ENCODE measurements at places on chromosomes 4 and X.

GRCh38 chr4:138393886-138394610 is 151.9 kb upstream of the SLC7A11 start:
- DNase-seq, result no peak

DNA sequence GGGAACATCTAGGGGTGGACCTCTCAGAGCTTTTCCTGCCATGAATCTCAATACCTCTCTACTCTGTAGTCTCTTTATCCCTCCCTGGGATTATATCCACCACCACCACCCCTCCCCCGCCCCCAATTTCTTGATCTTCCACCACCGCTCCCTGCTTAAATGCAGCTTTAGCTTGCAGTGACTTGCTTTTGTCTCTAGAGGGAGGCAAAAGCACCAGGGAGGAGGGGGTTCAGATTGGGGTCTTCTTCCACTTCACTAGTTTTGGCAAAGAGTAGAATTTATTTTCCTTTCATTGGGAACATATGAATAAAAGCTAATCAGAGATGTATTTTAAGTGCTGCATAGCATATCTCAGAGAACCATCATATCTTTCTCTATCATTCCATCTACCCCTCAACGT is 5.5 kb downstream of the ARHGAP36 start:
- no peak for DNase-seq

GRCh38 chr4:148444296-148445070 is 2.3 kb upstream of the NR3C2 start:
- DNase-seq, result peak; percentile 29

DNA sequence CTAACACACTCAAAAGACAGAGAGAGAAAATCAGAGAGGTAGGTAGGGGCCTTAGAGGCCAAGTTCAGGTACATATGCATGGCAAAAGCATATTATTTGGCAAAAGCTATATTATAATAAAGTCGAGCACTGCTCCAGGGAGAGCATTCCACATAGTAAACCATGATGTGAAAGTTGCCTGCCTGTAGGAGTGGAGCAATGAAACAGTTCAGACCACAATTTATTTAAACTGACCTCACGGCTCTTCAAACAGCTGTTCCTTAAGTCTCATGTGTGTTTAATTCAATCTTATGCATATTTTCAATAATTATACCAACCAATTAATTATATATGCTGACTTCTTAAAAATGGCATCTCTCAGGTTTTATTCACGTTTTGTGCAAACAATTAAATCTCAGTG is 3.3 kb downstream of the RFC1 start:
- no peak for DNase-seq

DNA sequence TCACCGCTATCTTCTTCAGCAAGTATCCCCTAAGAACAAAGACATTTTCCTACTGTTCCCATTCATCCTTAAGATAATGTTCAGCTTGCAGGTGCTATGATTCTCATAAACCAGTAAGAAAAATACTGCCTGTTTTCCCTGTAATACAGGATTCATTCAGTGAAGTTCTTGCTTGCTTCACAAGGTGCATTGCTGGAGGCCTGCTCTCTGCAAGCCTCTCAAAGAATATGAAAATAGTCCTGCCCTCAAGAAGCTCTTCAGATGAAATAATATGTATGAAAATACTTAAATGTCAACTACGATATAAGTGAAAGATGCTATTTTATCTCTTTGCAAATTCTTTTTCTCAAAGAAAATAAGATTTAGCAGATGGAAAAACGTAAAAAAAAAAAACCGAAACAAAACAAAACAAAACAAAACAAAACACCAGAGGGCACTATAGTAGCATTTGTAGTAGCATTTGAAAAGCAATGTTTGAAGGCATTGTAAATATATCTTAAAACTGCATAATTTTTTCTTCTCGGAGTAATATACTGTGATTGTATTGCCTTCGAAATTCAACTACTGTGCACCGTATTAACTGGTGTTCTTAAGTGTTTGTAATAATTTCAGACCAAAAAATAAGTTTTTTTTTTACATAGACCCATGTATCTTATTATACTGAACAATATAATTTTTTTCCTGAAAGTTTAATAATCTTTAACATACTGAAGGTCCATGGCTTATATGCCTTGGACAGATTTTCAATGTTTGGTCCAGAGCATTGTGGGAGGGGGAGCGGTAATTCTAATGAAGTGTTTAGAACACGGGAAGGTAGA is 26.0 kb downstream of the ADH4 start:
- DNase-seq, result no peak

GRCh38 chrX:13581554-13581953 is 12.2 kb downstream of the EGFL6 start:
- DNase-seq, result no peak

- DNase-seq, result no peak
These were observed 5.3 kb downstream of the CSF2RA start for GRCh38 chrX:1273896-1274295.

DNA sequence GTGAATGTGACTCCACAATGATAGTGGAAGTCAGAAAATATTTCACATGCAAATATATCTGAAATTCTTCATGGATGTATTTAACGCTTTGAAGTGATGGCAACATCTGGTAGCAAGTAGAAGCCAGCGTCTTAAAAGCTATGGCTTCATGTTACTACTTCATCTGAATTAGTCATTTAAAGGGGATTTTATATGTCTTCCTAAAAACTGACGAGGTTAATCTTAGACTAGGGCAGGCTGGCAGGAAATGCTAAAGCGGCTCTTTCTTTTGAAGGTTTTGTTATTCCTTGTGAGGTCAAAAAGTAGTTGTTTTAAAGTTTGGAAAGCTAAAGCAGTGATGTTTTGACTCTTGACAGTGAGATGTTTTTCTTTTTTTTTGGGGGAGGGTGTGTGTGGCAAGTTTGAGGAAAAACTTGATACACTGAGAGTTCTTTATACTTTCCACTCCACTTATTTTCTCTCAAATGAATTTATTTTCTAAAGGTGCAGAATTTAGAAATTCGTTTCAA is 22.6 kb downstream of the PLS3 start:
- DNase-seq, result no peak

DNA sequence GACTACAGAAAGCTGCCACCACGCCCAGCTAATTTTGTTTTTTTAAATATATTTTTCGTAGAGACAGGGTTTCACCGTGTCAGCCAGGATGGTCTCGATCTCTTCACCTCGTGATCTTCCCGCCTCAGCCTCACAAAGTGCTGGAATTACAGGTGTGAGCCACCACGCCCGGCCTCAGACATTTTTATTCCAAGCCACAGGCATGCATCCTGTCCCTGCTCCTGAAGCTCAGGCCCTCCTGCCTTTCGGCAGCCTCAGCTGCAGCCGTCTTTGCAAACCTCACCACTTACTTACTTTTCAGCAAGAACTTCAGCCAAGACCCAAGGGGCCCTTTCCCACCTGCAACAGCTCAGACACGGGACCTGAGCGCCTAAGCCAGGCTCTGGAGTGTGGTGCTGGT is 26.0 kb downstream of the FAM53A start:
- no peak for DNase-seq

- DNase-seq, result no peak
These were observed 24.7 kb downstream of the TECRL start for GRCh38 chr4:64384237-64385203.

DNA sequence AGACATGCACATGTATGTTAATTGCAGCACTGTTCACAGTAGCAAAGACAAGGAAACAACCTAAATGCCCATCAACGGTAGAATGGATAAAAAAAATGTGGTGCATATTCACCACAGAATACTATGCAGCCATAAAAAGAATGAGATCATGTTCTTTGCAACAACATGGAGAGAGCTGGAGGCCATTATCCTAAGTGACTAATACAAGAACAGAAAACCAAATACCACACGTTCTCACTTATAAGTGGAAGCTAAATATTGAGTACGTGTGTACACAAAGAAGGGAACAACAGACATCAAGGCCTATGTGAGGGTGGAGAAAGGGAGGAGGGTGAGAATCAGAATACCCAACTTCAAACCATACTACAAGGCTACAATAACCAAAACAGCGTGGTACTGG is 17.4 kb upstream of the LNX1 start:
- no peak for DNase-seq

- no peak for DNase-seq
These were observed 31.2 kb downstream of the PRIMPOL start for GRCh38 chr4:184680698-184681097.

DNA sequence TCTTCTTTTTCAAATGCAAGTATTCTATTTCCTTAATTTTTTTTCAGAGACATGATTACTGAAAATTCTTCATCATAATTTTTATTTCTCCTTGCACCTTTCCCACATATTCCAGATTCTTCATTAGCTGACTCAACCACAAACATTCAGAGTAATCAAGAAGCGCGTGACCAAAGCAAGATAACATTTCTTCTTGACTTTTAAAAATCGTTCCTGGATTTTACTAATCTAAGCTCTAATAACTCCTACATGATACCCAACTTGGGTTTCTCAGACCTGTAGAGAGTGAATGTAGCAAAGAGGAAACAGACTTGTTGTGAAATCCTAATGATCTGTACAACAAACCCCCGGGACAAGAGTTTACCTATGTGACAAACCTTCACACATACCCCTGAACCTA is 615.0 kb downstream of the TMA16 start:
- DNase-seq, result no peak

DNA sequence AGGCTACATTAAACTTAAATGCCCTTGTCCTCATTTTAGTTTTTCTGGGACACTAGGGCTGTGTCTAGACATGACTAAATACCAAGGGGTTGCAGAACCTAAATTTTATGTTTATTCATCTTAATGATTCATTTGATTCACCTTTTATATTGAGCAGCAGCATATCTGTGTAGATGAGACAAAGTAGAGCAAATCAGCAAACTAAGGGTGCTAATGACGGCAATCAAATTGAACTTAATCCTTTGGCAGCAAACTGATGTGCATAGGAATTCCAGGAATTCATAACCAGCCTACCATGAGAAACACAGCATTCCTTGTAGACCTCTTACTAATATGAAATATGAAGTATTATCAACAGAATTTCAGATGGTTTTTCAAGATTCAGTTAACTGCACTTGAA is 25.1 kb downstream of the EPHA5 start:
- DNase-seq, result no peak

DNA sequence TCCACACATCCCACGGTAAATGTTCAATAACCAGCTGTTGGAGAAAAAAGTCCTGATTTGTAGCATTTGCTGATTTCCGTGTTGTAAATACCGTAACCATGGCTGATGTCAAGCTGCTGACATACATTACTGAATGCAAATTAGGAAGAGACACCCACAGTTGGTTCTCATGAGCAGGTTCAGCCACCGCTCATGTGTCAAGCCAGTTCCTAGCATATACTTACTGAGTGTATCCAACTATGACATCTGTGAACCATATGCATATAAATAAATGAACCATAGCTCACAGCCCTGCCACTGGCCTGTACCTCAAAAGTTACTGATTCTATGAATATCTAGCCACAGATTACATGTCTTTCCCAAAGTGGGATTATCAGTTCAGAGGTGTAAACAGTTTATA is 29.5 kb downstream of the FHDC1 start:
- no peak for DNase-seq

GRCh38 chrX:40818236-40818635 is 82.9 kb upstream of the MED14 start:
- no peak for DNase-seq

- DNase-seq, result no peak
These were observed 8.7 kb downstream of the GCNA start for GRCh38 chrX:71586929-71587328.

DNA sequence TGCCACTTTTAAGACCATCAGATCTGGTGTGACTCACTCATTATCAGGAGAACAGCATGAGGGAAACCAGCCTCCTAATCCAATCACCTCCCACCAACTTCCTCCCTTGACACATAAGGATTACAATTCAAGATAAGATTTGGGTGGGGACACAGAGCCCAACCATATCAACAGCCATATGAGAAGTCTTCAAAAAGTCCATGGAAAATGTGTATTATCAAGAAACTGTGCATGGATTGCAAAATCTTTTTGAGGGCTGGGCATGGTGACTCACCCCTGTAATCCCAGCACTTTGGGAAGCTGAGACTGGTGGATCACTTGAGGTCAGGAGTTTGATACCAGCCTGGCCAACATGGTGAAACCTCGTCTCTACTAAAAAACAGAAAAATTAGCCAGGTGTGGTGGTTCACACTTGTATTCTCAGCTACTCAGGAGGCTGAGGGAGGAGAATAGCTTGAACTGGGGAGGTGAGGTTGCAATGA is 17.8 kb upstream of the RPL39 start:
- no peak for DNase-seq

- DNase-seq, result no peak
These were observed 147.3 kb downstream of the VEGFC start for GRCh38 chr4:176645246-176645960.

- DNase-seq, result no peak
These were observed 208.6 kb upstream of the SLC7A11 start for GRCh38 chr4:138450546-138451275.

DNA sequence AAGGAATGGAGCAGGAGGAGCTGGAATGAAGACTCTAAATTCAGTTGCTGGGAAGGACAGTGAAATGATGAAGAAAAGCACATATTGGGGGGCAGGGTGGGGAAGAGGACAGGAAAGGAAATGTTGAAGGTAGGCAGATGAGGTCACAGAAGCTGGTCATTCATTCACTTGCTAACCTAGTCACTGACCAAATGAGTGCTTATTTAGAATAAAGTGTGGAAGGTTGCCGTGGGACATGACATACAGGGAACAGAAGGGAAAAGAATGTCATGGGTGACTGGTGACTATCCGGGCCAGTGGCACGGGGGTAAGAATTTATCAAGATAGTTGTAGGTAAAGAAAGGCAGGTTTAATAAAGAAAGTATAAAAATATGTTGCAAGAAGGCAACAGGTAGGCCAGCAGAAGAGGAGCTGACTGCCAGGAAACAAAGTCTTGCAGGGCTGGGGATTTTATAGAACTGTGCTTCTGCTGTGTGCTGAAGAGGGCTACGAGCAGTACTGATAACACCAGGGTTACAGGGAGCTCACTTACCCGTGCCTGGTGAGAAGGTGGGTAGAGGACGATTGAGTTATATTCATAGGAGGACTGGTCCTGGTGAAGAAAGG is 31.9 kb upstream of the TLR3 start:
- no peak for DNase-seq

DNA sequence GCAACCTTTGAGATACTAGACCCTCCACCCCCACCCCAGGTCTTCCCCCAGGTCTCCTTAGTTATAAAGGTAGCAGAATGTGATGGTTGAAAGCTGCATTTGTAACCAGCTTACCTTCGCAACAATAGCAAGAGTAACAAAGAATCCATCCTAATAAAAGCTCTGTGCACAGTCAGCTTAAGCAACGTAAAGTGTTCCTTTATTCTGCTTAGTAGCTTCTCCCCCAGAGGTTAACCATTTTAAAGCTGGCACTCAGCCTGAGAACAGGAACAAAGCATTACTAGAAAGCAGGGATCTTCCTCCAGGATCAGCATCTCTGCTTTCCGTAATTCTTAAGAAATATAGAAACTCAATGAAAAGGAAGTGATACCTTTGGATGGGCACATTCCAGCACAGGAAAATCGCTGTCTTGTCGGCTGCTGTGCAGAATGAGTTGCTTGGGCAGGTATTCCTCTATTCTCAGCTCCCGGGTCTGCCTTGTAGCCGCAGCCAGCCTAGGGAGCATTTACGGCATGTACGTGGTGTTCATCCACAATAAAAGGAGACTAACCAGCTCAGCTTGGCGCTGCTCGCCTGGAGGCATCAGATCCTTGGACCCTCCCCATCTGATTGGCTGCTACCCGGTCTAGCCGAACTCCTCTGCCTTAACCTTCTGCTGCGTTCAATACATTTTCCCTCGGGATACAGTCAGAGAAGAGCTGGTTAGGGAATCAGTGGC is 113.0 kb upstream of the TLR3 start:
- DNase-seq, result no peak
